Stimulated activated CD4-positive, alpha-beta T cell treated with anti-CD3 and anti-CD28 coated beads, Interleukin-1b, Interleukin-23, amount 100 ng/mL, for 1 hour (primary cell): ENCODE measurements at places on chromosomes 6 and 20.

- DNase-seq: no peak
Observed at GRCh38 chr6:126773112-126773805, 345.2 kb upstream of the RSPO3 start.

DNA sequence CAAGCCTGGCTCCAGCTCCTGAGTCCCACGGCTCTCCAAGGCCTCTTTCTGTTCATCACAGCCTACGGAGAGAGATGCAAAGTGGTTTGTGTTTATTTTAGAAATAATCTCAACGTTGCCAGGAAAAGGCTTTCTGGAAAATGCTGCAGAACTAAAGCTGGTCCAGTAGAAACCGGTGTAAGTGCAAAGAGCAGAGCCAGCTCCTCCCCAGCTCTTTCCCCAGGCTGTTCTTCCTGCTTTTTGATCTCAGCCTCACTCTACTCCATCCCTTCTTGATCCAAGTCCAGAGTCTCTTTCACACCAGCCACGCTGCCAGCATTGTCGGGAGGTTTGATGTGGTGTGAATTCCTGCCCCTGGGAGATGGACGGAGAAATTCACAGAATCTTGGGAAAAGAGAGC, 69.8 kb downstream of the TMEM170B start:
- no peak for DNase-seq

DNA sequence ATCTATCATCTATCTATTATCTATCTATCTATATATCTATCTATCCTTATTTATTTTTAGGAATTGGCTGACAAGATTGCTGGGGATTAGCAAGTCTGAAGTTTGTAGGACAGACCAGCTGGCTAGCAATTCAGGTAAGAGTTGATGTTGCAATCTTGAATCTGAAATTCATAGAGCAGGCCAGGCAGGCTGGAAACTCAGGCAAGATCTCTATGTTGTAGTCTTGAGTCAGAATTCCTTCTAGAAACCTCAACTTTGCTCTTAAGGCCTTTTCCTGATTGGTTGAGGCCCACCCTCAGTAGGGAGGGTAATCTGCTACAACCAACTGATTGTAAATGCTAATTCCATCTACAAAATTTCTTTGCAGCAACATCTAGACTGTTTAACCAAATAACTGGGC, 19.2 kb downstream of the MAPK13 start:
- no peak for DNase-seq

- no peak for DNase-seq
Observed at GRCh38 chr20:62305149-62305764, 2.5 kb downstream of the ADRM1 start.

GRCh38 chr6:43796903-43797890, 27.2 kb downstream of the VEGFA start:
- DNase-seq: no peak

DNA sequence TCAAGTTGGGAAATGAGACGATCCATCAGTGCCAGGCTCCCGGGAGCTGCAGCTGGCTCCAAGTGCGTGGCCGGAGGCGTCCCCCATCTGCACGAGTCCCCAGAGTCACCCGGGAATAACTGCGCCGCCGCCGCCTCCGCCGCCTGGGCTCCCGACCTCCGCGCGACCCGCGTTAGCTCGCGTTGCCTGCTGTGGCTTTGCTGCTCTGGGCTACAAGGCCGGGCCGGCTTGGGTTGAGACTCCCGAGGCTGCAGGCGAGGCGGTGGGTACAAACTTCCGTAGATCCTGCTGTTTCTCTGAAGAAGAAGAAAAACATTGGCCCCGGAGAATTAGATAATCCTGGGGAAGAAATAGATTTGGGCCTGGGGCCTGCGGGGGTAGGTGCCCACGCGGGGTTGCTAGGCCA, 7.4 kb upstream of the LAMP5 start:
- no peak for DNase-seq

- DNase-seq: no peak
Observed at GRCh38 chr6:43917878-43918382, 147.9 kb downstream of the VEGFA start.

DNA sequence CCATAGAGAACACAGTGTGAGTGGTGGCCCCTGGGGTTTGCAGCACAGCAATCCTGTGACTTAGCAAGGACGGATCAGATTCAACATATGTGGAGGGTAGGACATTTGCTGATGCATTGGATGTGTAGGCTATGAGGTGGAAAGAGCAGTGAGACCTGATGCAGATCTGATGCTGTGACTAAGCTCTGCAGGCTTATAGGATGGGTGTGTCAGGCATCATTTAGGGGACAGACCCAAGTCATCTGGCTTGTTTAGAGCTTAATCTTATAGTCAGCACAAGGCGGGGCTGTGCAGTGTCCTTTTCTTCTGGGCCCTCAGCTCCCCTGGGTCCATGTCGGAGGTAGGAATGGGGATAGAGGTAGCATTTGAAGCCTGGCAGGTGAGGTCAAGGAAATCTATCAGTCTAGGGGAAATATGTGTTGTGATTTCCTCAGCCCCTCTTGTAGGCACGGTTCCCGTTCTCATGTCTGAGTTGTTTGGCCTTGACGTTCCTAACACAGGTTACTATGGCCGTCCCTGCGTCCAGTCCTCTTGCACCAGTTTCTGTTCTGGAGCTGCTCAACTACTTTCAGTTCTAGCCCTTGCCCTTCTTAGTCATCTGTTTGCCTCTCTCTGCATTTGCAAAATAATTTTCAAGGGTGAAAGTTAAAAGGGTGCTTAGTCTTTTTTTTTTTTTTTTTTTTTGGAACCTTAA, 15.6 kb upstream of the MAPRE1 start:
- no peak for DNase-seq

DNA sequence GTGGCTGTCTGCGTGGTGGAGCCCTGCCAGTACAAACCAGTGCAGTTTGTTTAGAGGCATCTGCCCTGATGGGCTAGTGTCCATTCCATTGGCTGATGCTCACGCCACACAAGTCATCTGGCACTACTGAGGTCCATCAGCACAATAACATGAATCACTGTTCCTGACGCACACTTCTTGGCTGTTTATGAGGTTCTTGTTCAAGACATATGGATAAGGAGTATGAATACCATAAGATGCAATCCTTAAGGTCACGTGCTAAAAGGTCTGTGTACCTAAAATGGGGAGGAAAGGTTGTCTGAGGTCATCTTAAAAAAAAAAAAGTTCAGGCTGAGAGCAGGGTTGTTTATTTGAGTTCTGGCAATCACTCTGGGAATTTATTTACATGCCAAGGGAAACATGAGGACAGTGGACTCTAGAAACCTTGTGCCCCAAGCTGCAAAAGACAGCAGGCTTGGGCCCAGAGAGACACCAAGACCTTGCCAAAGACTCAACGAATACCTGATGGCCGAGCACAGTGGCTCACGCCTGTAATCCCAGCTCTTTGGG, 54.1 kb upstream of the SHLD1 start:
- no peak for DNase-seq

DNA sequence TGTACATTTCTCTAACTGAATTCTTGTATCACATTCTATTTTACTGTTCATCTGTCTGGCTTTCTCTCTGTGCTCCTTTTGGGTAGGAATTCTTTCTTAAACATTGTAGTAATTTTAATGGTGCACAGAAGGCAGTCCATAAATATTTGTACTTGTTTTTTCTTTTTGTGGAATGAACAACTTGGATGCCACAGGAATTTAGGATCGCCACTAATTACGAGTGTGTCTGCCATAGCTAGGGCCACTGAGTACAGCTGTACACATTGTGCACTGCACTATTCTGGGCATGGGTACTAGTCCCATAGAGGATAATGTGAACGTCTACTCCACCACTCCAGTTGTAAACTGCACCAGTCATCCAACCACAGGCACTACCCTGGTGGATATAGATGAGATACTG, 39.3 kb upstream of the TMEM200A start:
- DNase-seq: no peak

GRCh38 chr6:22424196-22424595, 127.4 kb upstream of the PRL start:
- no peak for DNase-seq

GRCh38 chr20:51510169-51510568, 32.4 kb downstream of the NFATC2 start:
- no peak for DNase-seq

GRCh38 chr6:17511084-17511483, 89.0 kb upstream of the FAM8A1 start:
- no peak for DNase-seq
